NB4 (cell line): ENCODE measurements at places on chromosomes 2 and 18.
A peak's percentile ranks its signal among the peaks of the same experiment; 100 is the strongest.

GRCh38 chr2:69755862-69756467, 14.0 kb downstream of the ANXA4 start:
- DNase-seq: peak; percentile 82

GRCh38 chr2:100645695-100646429, 83.1 kb downstream of the PDCL3 start:
- DNase-seq: no peak

DNA sequence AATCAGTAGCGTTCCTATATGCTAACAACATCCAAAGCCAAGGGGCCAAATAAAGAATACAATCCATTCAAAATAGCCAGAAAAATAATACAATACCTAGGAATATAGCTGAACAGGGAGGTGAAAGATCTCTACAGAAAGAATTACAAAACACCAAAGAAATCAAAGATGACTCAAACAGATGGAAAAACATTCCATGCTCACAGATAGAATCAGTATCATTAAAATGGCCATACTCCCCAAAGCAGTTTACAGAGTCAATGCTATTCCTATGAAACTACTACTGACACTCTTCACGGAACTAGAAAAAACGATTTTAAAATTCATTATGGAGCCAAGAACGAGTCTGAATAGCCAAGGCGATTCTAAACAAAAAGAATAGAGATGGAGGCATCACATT, 57.4 kb downstream of the CCBE1 start:
- DNase-seq: no peak

GRCh38 chr2:232611559-232612218, 21.7 kb upstream of the EFHD1 start:
- DNase-seq: peak; percentile 72

DNA sequence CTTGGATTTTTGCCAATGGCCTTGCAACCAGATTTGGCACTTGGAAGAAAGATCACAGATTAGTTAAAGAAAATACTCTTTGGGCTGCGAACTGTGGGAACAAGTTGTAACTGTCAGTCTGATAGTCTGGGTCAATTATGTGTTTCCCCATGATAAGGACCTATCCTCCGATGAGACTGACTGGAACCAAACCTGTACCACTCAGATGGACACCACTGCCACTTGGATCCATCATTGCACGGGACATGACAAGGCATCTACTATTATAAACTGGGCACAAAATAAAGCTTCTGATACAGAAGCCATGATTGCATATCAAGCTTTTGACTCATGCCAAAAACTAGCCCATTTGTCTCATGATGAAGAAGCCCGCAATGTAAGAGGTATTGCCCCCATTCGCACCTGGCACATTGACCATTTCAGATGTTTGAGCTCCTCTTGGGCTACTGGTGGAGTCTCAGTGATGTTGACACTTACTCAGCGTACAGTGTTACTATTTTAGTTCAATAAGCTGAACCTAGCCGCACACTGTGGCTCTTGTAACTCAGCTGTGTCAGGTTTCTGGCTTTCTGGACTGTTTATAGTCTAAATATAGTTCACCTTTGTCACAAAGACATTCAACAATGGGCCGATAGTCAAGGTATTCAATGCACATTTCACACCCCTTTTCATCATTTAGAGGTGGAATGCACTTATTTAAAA, 179.8 kb upstream of the RBBP8 start:
- DNase-seq: no peak

DNA sequence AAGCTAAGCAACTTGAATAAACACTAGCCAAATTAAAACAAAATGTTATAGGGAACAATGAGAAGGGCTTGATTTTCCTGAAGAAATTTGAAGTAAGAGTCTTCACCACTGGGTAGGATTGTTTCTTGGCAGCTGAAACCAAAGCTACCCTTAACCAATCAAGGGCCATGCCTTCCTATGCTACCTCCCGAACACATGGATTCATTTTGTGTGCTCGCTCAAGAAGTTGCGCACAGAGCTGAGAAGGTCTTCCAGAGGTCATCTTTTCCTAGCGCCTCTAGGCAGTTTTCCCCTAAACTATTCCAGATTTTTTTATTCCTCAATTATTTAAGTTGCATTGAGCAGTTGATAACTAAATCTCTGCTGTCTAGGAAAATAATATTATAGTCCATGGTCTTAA, 264.6 kb downstream of the RBM43 start:
- DNase-seq: no peak

DNA sequence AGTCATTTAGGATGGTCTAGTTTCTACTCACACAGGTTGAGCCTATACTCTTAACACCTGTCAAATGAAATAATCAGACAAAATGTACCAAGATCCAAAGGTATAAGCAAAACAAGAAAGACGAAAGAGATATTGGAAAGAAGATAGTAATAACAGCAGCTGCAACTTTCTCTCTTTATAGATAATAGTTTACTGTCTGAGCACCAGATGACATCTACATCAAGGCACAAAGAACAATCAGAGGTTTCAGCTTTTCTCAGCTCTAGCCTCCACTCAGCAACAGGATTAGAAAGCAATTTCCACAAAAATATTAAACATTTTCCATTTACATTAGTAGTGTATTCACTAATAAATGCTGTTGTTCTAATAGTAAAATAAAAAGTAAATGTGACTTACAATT, 66.3 kb downstream of the RTTN start:
- no peak for DNase-seq

GRCh38 chr2:195304310-195304709, 352.7 kb upstream of the SLC39A10 start:
- DNase-seq: peak; percentile 42

DNA sequence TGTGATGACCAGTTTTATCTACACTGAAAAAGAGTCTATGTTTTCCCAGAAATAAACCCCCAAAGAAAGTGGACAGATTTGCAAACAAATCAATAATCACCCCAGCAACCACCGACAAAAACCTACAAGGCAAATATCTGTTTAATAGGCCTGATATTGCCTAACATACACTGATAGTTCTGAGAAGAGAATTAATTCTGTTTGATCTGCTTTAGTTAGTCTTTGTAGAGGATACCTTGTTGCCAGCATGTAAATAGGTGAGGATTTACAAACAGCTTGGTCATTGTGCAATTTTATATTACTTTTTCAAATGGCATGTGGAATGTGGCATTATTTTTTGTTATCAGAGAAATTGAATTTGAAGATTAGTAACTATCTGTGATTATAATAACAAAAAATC, 86.5 kb downstream of the DCC start:
- DNase-seq: no peak

GRCh38 chr2:127324635-127325034, 30.7 kb upstream of the ERCC3 start:
- peak; percentile 58 for DNase-seq

DNA sequence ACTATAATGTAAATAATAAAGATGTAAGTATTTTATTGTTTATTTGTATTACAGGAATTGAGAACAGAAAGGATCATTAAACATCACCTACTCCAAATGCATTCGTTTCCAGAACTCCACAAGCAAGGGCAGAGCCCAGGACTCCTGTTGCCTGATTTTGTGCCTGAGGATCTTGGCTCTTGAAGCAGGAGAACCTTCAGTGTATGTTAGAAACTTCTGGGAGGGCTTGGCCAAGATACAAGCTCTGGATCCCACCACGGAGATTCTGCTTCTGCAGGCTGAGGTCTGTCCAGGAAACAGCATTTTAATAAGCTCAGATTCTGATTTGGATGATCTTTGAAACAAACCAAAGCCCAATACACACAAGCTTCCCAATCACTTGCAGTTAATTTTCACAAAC, 142.4 kb upstream of the SOX11 start:
- DNase-seq: no peak

GRCh38 chr18:25726298-25726697, 364.1 kb downstream of the SS18 start:
- no peak for DNase-seq

GRCh38 chr2:99555404-99555803, 65.6 kb upstream of the REV1 start:
- peak; percentile 88 for DNase-seq

GRCh38 chr18:22682720-22683119, 250.4 kb upstream of the RBBP8 start:
- DNase-seq: no peak

GRCh38 chr2:152175012-152175367, 573 bp downstream of the STAM2 start:
- DNase-seq: no peak

- DNase-seq: no peak
Measured at GRCh38 chr2:109392816-109393661, 220.7 kb downstream of the SEPTIN10 start.

DNA sequence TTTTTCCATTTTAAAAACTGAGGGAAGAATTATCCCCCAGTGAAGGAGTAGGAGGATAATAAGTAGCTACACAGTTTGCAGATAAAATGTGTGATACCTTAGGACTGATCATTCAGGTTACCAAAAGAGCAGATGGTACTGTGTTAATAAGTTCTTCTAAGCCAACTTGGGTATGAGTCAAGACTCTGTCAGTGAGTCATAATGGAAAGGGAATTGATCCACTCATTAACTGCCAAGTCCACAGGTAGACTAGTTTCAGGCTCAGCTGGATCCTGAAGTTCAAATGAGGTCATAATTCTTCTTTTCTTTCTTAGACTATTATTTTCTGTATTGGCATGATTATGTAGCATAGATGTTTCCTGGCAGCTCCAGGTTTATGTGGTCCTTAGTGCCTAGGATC, 142.4 kb upstream of the ALPP start:
- DNase-seq: no peak

GRCh38 chr2:26585100-26585499, 56.1 kb downstream of the CIB4 start:
- DNase-seq: no peak

DNA sequence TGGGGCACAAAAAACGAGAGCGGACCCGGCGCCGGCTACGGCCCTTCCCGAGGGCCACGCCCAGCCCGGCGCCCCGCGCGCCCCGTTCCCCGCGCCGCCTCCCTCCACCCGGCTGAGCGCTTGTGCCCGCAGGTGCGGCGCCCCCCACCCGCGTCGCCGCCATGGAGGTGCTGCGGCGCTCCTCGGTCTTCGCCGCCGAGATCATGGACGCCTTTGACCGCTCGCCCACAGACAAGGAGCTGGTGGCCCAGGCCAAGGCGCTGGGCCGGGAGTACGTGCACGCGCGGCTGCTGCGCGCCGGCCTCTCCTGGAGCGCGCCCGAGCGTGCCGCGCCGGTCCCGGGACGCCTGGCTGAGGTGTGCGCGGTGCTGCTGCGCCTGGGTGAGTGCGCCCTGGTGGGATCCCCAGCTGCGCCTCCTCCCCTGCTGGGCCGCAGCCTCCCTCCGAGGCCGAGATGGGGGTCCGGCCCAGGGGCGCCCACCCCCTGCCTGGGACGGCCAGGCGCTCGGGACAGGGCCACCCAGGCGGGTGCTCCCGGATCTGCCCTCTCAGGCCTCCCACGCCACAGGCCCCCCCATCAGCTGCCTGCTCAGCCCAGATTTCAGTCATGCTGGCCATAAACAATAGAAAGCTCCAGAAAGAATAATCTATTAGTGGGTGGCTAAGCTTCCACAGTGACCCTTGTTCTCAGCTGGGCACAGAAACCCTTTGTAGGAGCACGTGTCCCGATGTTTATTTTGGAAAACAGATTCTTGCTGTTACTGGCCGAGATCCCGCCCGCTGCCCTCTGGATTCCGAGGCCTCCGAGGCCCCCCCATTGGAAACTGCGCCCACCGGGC, 997 bp downstream of the BOK start:
- DNase-seq: no peak

DNA sequence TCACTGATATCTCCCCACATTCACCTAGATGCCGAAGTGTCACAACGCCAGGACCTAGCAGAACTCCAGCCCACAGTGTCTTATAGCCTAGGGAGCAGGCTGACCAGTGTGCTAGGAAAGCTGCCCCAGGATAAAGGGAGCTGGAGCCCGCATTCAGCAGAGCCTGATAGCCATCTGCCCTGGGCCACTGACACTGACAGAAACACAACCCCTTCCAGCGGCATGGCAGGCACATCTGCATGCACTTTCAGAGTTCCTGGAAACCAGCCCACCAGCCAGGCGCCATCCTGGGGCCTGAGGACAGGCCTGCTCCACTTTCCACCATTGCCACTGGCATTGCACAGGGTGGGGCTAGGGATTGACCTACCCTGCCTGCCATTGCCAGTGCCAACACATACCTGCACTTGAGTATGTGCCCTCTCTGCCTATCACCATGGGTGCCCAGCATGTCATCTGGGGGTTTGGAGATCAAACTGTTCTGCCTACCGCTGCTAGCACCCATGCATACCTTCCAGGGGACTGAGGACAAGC, 290.1 kb upstream of the KLHL14 start:
- no peak for DNase-seq

DNA sequence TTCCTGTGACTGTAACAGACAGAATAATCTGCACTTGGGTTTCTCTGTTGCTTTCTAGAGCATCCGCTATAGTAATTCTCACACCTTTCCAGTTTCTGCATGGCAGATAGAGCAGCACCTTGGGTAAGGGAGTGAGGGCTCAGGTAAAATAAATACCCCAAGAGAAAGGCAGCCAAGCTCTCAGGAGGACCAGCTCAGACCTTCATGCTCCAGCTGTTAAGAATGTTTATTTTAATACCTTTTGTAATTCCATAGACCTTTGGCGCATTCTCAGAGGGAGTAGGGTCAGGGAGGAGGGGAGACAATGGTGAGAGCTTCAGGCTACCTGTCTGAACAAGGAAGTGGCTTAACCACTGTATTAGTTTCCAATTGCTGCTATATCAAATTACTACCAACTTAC, 16.2 kb upstream of the TMEM178A start:
- no peak for DNase-seq

DNA sequence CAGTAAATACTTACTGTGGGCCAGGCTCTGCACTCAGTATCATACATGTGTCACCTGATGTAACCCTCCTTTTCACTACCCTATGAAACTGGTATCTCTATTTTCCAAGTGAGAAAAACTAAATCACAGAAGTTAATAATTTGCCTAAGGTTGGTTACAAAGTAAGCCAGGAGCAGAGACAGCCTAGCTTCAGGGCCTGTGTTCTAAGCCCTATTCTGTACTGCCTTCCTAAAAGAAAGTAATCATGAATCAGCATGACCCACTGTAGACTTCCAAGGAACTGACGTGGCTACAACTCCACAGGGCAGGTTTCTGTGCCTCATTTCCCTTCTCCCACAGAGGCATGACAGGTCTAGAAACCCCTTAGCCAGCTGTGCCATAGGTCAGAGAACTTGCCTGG, 14.3 kb downstream of the ZNF142 start:
- DNase-seq: no peak

DNA sequence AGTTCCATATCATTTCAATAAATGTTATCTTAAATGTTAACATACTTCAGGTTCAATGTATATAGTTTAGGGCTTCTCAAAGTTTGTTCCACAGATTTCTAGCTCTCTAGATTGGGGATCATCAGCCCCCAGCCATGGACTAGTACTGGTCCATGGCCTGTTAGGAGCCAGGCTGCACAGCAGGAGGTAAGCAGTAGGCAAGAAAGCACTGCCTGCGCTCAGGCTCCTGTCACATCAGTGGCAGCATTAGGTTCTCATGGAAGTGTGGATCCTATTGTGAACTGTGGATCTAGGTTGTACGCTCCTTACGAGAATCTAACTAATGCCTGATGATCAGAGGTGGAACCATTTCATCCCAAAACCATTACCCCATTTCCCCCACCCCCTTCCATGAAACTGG, 531.1 kb downstream of the PARD3B start:
- DNase-seq: no peak

- DNase-seq: peak; percentile 34
Measured at GRCh38 chr2:172545408-172546075, 10.3 kb upstream of the PDK1 start.

- no peak for DNase-seq
Measured at GRCh38 chr2:215369181-215369760, 57.4 kb downstream of the ATIC start.
